ENCODE measurements at places on chromosomes 4 and X.

DNA sequence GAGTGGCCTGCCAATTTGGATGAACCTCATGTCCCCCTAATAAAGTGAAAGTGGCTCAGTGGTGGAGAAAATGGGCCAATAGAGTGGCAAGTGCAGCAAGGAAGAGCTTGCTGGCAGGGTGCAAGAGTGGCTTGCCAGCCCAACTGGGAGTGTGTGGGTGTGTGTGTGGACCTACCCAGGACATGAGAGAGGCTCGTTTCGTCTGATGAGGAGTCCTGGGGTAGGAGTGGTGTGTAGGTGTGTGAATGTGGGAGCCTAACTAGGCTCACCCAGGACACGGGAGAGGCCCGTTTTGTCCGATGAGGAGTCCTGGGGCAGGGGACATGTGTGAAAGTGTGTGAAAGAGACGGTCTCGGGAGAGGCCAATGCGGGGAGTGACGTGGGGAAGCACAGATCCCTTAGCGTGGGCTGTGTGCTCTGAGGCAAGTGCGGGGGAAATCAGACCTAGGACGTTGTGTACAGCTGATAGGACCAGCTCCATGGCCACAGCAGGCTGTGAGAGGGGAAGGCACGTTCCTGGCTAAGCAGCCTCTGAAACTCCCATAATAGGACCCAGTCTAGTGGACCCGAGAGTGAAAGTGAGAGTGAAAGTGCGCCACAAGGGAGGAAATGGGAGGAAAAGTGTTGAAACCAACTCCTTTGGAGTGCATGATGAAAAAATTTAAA, 5.3 kb downstream of the GAGE10 start:
- DNase-seq, result no peak

DNA sequence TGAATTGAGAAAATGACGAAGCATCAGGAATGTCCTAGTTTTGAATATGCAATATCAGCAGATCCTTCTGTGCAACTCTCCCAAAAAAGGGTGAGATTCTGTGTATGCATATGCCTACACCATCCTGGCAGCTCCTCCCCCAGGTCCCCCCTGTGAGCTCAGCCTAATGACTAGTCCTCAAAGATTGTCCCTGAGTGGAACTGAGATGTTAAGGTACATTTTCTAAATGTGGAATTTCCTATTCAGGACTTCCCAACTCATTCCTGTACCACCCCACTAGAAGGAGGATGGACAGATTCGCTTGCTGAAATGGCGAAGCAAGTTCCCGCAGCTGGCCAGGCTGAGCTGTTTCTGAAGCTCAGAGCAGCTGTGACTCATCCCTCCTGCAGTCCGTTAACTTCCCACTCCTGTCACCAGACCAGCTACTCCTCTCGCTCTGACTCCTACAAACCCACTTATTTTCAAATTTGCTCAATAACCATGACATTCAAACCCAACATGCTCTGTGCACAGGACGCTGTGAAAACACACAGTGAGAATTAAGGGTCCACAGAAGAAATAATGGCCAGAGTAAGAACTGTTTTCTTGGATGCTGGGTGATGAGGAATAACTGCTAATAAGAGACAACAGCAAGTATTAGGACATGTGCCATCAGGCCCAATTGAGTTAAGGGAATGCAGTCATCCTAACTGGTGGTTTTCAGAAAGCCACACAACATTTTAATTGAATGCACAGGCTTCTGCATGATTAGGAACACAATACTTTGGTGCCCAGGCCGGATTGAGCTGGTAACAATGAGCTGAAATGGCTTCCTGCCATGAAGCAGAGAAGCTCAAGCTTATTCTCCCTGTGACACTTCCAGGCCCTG, 40.0 kb upstream of the IRF2 start:
- DNase-seq, result no peak

- no peak for DNase-seq
Measured at GRCh38 chr4:89511776-89512175, 204.2 kb upstream of the GPRIN3 start.

GRCh38 chr4:124936427-124936826, 223.9 kb upstream of the ANKRD50 start:
- DNase-seq, result no peak

DNA sequence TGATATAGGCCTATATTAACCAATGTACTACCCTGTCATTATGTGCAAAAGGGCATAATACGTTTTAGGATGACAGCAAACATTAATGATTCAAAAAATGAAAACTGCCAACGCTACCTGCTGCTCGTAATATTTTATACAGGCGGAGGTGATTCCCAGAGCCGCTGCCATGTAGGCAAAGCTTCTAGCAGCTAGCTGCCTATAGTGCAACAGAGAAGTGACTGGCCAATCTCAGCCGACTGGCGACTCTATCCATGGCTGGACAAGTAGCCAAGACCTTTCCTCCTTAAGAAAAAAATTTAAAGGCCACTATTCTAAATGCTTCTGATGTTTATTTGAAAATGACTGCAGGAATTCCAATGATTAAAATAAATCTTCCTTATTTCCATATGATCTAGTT, 1.9 kb downstream of the PPARGC1A start:
- no peak for DNase-seq
